ENCODE measurements at places on chromosomes 5 and 9.

- DNase-seq, result peak; percentile 37
These were observed 60.3 kb upstream of the EPB41L4A start for GRCh38 chr5:112479418-112479817.

DNA sequence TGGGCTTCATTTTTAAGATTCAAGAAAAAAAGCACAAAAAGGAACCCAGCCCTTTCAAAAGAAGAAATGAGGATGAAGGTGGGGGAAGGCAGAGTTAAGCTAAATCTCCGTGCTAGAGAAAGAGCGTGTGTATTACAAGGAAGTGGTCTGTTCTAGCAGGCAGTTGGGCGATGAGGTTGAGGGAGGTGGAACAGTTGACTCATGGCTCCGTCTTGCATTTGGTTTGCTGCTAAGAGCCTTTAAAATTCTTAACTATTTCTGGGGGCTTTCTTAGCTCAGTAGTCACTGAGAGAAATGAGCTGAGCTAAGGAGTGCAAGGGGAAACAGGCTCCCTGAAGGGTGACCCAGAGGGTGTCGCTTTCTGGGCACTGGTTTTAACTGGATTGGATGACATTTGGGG, 117.4 kb downstream of the GCNT1 start:
- DNase-seq, result peak; percentile 75

- peak; percentile 36 for DNase-seq
These were observed 68.9 kb upstream of the EQTN start for GRCh38 chr9:27365707-27366376.

DNA sequence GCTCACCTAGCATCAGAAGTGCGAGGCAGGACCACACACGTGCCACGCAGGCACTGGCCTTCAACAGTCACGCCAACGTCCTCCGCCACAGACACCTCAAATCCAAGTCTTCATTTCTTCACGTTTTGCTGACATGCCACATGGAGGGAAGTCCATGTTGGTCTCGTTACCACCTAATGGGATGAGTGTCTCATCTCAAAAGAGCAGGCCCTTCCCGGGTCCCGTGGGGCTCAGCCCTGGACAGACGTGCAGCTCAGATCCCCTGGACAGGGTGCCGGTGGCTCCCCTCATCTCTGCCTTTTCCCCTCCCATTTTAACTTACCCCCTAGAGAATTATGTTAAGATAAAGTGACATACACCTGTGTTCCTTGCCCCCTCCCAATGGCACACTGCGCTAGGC, 76.8 kb downstream of the MRPL36 start:
- DNase-seq, result no peak

DNA sequence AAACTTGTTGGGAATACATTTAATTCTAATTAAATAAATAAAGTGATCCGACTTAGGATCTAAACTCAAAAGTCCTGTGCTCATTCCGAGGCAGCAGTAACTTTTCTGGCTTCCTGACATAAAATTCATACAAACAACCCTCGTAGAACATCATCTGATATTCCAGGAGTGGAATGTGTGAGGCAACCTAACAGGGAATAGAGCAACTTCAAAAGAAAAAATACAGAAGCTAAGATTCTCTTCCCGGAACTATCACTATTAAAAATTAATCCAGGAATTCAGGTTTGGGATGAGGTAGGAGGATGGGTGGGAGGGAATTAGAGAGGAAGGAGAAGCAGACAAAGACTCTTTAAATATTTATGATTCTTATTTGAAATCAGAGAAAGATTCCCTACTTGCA, 32.9 kb upstream of the TRIO start:
- no peak for DNase-seq

DNA sequence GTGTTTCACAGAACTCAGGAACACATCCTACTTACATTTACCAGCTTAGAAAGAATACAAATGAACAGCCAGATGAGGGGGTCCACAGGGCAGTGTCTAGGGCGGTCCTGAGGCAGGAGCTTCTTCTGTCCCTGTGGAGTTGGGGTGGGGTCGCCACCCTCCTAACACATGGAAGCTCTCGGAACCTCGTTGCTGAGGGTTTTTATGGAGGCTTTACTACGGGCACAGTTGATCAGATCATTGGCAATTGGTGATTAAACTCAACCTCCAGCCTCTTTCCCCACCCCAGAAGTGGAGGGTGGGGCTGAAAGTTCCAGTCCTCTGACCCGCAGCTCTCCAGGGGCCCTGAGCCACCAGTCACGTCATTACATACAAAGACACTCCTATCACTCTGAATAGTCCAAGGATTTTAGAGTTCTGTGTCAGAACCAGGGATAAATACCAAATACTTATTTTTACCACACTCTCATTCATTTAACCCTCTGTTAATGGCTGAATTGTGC, 156.9 kb downstream of the COL23A1 start:
- DNase-seq, result no peak

- no peak for DNase-seq
These were observed 15.9 kb downstream of the PLPP1 start for GRCh38 chr5:55518831-55519390.

DNA sequence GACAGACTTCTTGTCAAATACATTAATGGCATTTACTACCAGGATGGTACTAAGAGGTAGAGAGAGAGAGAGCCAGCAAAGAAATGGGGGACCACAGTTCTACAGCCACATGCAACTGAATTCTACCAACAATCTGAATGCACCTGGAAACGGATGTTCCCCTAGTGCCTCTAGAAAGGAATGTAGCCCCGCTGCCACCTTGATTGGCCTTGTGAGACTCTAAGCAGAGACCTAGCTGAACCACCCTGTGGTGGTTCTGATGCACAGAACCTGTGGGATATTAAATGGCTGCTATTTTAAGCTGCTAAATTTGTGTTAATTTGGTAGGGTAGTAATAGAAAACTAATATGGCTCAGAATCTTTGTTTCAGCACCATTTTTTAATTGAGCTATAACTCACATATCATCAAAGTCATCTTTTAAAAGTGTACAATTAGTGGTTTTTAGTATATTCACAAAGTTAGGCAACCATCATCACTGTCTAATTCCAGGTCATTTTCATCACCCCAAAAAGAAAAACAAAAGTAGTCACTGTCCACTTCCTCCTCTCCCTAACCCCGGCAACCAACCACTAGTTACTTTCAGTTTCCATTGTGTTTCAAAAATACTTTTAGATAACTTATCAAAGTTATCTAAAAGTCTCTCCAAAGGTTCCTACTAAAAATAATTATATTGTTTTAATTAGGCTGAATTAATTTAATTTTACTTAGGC, 51.7 kb downstream of the CPLANE1 start:
- DNase-seq, result peak; percentile 20

- peak; percentile 71 for DNase-seq
These were observed 512.7 kb upstream of the PAPPA start for GRCh38 chr9:115640887-115641286.

DNA sequence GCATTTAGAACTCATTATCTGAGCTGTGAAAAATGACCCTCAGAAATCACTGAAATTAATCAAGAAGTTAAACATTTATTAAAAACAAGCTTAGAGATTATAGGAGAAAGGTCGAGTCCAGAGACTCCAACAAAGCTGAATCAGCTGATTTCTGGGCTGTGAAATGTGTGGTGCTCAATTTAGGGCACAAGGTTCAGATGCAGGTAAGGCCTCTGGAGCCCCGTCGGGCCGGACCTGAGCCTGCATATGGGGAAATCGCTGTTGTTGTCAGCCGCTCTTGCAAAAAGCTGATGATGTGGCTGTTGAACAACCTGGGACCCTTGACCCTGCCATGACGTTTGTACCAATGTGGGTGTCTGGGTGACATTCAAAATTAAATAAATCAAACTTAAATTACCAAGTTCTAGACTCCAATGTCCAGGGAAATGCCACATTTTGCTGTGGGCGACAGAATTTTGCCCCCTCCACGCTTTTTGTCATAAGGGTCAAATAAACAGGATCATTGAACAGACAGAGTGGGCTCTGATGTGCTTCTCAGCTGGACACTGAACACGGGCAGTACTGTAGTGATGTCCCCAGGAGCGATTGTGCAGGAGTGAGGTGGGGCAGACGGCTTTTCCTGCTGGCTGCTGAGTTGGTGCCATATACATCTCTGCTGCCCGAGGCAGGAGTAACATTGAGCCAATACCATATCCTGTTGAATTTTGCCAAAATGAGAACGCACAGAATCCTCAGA, 27.2 kb upstream of the FBP1 start:
- no peak for DNase-seq

DNA sequence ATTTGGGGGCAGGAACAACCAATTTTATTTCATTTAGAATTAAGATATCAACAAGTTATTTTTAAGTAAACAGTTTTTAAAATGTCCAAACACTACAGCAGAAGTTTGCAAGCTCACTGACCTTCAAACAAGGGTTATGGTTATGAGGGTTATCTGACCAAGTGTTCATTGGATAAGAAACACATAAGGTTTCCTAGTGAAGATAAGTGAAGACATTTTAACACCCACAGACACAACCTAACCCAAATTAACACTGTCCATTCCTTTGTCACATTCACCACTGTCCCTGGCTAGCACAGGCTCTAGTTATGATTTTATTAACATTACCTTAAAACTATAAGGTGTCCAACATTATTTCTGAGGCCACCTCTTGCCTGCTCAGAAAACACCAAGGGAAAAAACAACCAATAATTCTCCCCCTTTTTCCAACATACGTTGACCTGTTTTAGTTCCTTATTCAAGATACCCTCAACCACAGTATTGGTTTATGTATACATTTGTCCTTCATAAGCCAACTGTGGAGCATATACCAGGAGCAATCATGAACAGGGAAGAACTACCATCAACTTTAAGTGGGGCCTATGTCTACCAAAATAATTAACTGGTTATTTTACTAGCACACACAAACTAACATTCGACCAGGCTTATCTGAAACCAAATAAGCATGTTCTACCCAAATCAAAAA, 4.0 kb downstream of the ETF1 start:
- no peak for DNase-seq

DNA sequence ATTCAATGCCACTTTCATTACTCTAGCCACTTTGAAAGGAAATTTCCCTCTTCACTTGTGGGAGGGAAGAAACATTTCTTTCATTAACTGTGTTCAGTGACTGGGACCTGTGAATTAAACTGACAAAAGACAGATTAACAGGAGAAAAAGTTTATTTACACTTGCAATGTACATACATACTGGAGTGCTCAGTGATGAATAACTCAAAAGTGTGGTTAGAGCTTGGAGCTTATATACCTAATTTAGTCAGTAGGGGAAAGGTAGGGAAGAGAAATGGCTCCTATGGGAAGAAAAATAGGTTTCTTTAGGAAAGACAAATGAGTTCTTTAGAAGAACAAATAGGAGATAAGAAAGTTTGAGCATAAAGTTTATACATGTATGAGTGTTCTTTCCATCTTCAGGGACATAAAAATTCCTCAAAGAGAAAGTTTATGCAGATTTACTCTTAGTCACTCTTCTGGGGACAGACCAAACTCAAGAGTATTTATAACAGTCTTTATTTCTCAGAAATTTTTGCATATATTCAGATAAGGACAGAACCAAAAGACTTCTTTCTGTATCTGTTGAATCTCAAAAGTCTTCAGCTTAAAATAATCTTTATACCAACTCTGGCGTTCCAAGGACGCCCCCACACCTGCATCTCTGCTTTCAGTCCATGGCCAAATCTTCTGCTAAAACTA, 120.0 kb upstream of the RAI14 start:
- no peak for DNase-seq

DNA sequence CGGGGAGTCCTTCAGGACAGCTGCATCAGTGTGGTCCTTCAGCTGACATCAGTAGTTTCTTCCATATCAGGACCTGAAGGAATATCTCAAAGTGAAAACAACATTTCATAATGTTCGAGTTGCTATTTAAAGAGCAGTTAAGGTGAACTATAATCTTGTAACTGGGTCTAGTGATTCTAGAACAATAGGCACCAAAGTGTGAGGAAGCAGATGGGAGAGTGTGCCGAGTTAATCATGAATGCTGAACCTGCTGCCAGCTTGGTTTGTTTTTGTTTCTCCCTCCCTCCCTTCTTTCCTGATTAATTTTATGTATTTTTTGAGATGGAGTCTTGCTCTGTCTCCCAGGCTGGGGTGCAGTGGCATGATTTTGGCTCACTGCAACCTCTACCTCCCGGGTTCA, 3.6 kb upstream of the PTGR1 start:
- DNase-seq, result no peak

- no peak for DNase-seq
These were observed 8.3 kb upstream of the RETREG1 start for GRCh38 chr5:16625096-16625495.

- no peak for DNase-seq
These were observed 10.2 kb downstream of the NFX1 start for GRCh38 chr9:33300546-33300945.

- no peak for DNase-seq
These were observed 33.6 kb downstream of the IRF1 start for GRCh38 chr5:132456987-132457361.

GRCh38 chr5:90359073-90359920, 50.3 kb downstream of the CETN3 start:
- DNase-seq, result no peak

DNA sequence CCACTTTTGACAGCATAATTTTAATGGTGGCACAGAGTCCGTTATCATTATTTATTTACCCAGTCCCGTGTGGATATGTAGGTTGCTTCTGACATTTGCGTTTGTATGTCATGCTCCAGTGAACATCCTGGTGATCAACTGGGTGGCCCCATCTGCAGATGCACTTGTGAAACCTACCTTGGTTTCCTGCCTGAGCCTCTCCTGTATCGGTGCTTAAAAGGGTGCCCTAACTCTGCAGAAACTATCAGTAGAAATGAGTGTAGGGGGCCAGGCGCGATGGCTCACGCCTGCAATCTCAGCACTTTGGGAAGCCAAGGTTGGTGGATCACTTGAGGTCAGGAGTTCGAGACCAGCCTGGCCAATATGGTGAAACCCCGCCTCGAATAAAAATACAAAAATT, 92.1 kb upstream of the IER5L start:
- no peak for DNase-seq

- no peak for DNase-seq
These were observed 565.6 kb downstream of the PRR16 start for GRCh38 chr5:121029536-121030245.

- no peak for DNase-seq
These were observed 45.3 kb upstream of the NKD2 start for GRCh38 chr5:963310-963672.

DNA sequence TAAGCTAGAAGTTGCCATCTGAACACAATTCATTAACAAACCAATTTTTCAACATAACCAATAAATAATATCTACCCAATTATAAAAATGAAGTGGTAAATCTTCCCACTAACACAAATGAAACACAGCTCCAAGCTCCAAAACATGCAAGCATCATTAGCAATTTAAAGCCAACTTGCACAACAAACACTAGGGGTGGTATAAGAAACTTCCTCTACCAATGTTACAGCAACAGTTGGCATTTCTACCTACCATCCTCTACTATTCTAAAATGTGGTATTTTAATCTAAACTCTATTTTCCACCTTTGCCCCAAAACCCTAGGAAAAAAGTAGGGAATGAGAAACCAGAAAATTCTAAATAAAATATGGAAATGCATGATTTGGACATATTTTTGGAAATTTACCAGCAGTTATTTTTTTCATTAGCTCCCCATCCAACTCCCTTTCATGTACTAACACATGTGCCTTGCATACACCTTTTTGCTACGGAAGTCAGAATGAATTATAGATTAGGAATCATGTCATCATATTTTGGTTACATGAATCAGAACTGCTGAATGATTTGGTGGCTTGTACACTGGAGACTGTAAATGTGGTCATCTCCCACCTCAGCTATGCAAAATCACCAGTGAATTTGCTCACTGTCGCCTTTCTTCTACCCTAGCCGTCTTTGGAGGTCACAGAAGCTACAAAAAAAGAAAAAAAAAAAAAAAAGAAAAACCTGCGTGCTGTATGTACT, 4.1 kb downstream of the NR6A1 start:
- no peak for DNase-seq

GRCh38 chr5:150836703-150837102, 9.6 kb upstream of the IRGM start:
- DNase-seq, result peak; percentile 26

GRCh38 chr5:172553903-172554302, 87.2 kb upstream of the NEURL1B start:
- no peak for DNase-seq

Measured in HT1080 (cell line).